ENCODE measurements at places on chromosomes 2 and 18.

DNA sequence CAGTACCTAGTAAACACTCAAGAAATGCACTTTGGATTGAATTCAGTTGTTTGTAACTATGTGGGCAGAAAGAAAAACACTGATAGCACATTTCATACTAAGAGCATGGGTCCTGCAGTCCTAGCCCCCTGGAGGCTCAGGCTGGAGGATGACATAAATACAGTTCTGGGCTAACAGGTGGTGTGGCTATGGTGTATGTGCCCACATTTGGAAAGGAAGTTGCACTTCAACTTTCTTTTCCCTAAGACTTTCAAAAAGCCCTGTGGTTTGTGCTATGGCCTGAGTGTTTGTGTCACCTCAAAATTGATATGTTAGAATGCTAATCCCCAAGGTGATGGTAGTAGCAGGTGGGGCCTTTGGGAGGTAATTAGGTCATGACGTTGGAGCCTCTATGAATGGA lies 218.2 kb downstream of the CDCA7 start:
- no peak for DNase-seq

DNA sequence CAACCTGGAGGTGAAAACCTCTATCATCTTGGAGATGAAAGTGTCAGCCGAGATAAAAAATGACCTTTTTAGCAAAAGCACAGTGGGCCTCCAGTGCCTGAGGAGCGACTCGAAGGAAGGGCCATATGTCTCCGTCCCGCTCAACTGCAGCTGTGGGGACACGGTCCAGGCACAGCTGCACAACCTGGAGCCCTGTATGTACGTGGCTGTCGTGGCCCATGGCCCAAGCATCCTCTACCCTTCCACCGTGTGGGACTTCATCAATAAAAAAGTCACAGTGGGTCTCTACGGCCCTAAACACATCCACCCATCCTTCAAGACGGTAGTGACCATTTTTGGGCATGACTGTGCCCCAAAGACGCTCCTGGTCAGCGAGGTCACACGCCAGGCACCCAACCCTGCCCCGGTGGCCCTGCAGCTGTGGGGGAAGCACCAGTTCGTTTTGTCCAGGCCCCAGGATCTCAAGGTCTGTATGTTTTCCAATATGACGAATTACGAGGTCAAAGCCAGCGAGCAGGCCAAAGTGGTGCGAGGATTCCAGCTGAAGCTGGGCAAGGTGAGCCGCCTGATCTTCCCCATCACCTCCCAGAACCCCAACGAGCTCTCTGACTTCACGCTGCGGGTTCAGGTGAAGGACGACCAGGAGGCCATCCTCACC lies 90.2 kb downstream of the SH3BP4 start:
- no peak for DNase-seq

GRCh38 chr2:173149491-173149890 lies 73.8 kb downstream of the MAP3K20 start:
- DNase-seq = no peak

GRCh38 chr2:97983698-97984097 lies 12.1 kb downstream of the TMEM131 start:
- DNase-seq = no peak

DNA sequence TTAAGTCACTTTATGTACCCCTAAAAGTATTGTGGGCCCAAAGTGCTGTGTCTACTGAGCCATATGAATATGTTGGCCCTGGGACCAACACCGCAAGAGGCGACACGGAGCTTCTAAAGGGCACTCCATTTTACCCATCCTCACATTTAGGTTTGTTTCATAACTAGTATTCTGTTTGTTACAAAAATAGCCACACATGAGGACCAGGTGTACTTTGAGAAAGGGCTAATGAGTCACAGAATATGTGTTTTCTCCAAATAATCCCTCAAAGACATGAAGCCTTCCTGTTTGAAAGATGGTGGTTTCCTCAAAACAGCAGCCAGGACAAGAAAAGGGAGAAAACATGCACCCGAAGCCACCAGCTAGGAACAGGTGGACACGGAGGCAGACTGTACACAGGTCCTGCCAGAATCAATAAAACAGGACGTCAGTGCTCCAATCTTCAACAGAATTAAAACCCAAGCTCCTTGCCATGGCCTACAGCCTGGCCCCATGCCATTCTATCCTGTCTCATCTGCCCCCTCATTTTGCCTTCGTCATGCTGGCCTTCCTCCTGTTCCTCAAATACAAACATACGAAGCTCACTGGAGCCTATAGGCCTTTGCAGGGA lies 21.8 kb upstream of the GRB14 start:
- no peak for DNase-seq
